ENCODE measurements at places on chromosomes 7 and 10.
A peak's percentile ranks its signal among the peaks of the same experiment; 100 is the strongest.

DNA sequence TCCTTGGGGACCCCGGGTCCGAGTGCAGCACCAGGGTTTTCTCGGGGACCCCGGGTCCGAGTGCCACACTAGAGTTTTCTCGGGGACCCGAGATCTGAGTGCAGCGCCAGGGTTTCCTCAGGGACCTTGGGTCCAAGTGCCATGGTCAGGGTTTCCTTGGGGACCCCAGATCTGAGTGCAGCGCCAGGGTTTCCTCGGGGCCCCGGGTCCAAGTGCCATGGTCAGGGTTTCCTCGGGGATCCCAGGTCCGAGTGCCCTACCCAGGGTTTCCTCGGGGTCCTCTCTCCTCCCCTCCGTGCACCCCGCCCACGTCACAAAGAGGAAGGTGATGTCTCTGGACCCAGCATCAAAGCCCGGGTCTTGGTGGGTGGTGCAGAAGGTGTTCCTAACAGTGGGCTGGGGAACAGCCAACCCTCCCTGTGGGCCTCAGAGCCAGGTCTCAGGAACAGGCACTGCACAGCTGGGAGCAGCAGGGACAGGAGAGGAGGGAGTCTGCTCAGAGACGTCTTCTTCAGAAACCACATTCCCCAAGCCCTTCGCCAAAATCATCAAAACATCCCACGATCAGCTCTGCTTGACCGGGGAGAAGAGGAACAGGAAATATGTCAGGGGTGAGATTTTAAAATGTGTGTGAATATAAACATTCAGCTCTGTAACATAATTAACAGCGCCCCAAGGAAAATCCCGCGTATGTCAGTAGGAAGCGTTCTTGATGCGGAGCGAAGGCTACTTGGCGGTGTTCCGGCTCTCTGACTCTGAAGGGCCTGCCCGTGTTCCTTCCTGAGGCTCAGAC, 540.7 kb downstream of the DNAJB6 start:
- DNase-seq, result no peak

DNA sequence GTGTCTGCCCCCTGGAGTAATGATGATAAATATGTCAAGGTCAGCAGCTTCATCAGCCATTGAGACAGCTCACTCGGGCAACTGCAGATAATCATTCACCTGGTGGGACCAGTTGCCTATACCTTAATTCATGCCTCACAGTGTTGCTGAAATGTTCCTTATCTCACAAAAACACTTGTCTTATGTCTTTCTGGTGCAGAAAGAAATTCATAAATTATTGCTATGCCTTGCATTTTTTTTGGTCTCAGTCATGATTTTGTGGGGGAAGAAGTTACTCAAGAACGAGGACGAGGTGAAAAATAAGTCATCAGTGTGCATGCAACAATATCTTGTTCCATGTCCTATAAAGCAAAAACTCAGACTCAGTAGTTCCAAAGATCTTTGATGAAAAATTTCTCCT, 16.0 kb downstream of the TRIL start:
- DNase-seq, result no peak

- DNase-seq, result peak; percentile 8
Measured at GRCh38 chr10:12606461-12606860, 257.1 kb downstream of the CAMK1D start.

DNA sequence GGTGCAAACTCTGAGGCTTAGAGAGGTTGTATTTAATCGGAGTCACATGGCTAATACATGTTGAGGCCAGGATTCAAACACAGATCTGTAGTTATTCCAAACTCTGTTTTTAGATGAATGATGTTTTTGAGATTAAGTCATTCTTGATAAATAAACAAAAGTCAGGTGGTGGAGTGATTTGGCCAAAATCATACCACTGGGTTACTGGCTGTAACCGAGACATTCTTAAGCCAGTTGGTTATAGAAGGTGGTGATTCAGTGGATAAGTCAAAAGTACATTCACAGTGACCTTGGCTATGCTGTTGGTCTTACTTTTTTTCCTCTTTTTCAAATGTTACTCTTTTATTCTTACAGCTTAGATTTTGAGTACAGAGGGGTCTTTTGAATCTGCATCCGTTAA, 361.4 kb downstream of the KIF20B start:
- DNase-seq, result no peak

GRCh38 chr10:32217216-32217615, 129.7 kb downstream of the EPC1 start:
- no peak for DNase-seq

DNA sequence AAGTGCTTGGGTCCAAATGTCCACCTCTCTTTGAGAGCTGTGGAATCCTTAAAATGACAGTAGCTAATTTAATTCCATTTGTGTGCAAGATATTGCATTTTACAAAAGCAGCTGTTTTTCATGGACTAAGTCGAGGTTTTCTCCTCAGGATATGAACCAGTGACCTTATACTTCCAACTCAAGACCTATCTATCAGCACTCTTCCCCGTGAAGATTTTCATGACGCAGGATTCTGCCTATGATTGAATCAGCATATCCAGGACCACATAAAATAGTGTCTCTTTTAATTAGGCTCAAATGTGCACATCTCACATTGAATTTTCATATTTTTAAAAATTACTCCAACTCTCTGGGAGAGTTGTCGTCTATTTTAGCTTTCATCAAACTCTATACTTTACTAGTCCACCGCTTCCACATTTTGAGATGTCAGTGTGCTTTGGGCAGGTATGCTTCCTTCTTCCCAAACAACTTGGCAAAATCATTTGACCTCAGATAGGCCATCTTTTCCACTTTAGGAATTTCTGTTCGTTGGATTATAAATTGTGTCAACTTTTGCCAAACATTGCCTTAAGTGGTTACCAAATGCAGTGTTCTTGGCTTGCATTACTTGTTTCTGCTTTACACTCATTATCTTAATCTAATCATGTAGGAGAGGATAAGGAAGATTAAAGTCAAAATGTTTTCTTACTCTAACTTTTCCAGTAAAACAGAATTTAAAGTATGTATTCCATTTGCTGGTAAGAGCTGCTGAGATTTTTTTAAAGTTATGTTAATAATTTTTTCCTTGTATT, 39.4 kb downstream of the SEMA3A start:
- no peak for DNase-seq

GRCh38 chr10:75880031-75880775, 448.8 kb downstream of the LRMDA start:
- DNase-seq, result no peak

DNA sequence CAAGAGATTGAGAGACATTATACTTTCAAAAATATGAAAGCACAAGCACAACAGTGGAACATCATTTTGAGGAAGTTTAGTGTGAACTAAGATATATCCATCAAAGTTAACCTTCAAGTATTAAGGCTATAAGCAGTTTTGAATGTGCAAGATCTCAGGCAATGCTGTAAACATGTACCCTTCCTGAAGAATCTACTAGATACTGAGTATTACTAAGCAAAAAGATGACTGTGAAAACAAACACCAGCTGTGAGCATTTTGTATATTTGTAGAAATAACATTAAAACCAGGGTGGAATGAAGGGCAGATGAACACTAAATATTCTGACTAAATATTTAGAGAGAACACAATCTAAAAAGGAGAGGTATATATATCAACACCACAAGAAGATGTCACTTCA, 41.3 kb upstream of the ADRA2A start:
- no peak for DNase-seq

- DNase-seq, result no peak
Measured at GRCh38 chr7:94414980-94415379, 20.3 kb downstream of the COL1A2 start.

Data from NCI-H1436 (cell line).